MG63 (cell line): ENCODE measurements at places on chromosomes 11 and 22. TPM values are rescaled to one million over a fixed set of nuclear protein-coding genes. Genes with fewer than 3 reads are reported as not detected.
A peak's percentile ranks its signal among the peaks of the same experiment; 100 is the strongest.

- DNase-seq, result peak; percentile 38
Observed at GRCh38 chr22:30843245-30843644, 125.3 kb downstream of the MORC2 start.

SEC14L6 gene
- total RNA-seq, result not detected in 2 replicates

DNA sequence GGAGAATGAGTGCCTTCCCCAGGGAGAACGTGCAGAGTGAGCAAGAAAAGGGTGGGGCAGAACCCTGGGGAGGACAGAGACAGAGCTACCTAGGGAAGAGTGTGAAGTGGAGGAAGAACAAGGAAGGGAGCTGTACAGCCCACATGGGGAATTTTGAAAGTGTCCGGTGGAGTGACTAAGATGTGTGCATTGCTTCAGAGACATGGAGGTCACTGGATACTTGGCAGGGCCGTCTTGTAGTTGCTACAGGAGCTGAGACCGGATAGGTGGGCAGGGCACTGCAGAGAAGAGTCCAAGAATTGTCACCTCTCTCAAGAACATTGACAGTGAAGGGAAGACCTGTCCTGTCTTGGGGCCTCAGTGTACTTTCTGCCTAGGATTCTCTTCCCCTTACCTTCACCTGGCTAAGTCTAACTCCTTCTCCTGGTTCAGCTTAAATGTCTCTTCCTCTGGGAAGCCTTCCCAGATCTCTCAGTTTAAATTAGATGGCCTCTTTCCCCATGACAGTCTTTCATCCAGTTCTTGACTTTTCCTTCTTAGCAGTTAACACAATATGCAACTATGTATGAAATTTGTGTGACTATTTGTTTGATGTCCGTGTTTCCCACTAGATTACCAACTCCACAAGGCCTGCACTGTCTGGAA lies 9.2 kb upstream of the P2RY6 start:
- DNase-seq, result no peak

OTOG gene
- total RNA-seq, result not detected in 2 replicates

RTN3 gene
- 107 and 112 TPM in 2 replicates for total RNA-seq

- no peak for DNase-seq
Observed at GRCh38 chr11:68865241-68865640, 23.5 kb upstream of the CPT1A start.

FOLR1 gene
- total RNA-seq, result 0.23 and 3.0 TPM in 2 replicates

DNA sequence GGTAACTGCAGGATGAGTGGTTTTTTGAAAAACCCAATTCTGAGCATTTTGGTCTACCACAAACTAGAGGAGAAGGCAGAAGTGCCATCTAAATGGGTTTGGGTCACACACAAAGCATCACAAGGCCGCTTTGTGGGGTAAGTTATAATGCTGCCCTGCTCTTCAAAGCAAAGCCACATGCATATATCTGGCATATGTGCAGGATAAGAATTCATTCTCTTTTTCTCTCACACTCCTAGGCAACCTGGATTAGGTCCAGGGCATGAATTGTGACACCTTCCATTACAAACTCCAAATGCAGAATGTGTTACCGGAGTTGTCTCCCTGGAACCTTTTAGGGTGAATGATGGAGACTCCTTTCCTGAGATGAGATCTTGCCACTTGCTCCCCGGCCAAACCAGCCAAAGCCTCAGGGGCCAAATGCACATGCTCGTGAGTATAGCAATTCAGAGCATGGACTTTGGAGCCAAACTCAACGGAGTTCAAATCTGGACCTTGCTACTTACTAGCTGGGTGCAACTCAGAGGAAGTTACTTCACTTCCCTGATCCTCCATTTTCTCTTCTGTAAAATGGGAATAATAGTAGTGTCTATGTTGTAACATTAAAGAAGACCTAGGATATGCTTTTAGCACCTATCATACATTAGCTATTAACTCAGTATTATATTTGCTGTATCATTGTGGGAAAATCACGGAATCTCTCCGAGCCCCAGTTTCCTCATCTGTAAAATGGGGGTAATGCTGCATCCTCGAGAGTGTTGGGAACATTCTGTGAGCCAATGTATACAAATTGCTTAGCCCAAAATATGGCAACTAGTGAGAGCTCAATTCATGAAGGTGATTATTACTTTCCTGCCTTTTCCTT lies 96.6 kb downstream of the COMMD9 start:
- DNase-seq, result no peak
